T-cell (primary cell): ENCODE measurements at places on chromosomes 3 and 15.

- H3K4me1 ChIP-seq: no peaks in the 10 kb centered on the region
- no peaks in the 10 kb centered on the region for H3K27me3 ChIP-seq
- H3K27ac ChIP-seq: no peak overlapping the region
- no peak overlapping the region for H3K4me3 ChIP-seq
Observed at GRCh38 chr3:18124501-18124900, 300.6 kb downstream of the SATB1 start.

- H3K36me3 ChIP-seq: no peaks in the 10 kb centered on the region
- no peak overlapping the region for H3K27ac ChIP-seq
- no peak overlapping the region for H3K4me3 ChIP-seq
- H3K4me1 ChIP-seq: no peaks in the 10 kb centered on the region
Observed at GRCh38 chr3:100141586-100141985, 27.3 kb upstream of the FILIP1L start.

DNA sequence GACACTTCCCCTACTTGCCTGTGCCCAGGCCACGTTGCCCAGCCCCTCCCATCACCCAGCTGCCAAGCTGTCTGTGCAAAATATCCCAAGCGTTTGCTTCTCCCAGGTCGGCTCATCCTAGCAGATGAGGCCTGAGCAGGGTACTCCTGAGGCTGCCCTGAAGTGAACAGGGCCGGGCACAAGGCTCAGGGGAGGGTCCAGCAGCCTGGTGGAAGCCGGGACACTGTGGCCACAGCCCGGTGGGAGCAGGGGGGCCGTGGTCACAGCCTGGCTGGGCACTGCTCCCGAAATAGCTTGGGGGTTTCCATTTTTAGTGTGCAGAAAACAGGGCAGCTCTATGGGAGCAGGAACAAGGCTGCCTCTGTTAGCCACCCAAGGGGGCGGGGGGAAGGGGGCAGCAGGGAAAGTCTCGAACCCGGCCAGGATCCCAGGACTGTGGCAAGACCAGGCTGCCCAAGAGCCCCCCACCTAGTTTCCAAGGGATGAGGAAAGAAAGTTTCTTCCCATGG is 3.4 kb downstream of the PLXNB1 start:
- H3K4me3 ChIP-seq: no peak overlapping the region
- no peaks in the 10 kb centered on the region for H3K36me3 ChIP-seq

- H3K36me3 ChIP-seq: no peaks in the 10 kb centered on the region
- H3K27me3 ChIP-seq: no peaks in the 10 kb centered on the region
- H3K4me1 ChIP-seq: no peaks in the 10 kb centered on the region
Observed at GRCh38 chr3:81793410-81793809, 32.0 kb upstream of the GBE1 start.

- H3K36me3 ChIP-seq: no peaks in the 10 kb centered on the region
- H3K4me1 ChIP-seq: peaks cover 27% of the 10 kb centered on the region
- no peak overlapping the region for H3K27ac ChIP-seq
Observed at GRCh38 chr3:68056556-68056955, 402.1 kb upstream of the SUCLG2 start.

GRCh38 chr3:40124918-40125317 is 184.6 kb upstream of the EIF1B start:
- DNase-seq: no peak
- no peak overlapping the region for H3K27ac ChIP-seq
- no peaks in the 10 kb centered on the region for H3K4me1 ChIP-seq
- H3K4me3 ChIP-seq: no peak overlapping the region
- no peaks in the 10 kb centered on the region for H3K36me3 ChIP-seq

DNA sequence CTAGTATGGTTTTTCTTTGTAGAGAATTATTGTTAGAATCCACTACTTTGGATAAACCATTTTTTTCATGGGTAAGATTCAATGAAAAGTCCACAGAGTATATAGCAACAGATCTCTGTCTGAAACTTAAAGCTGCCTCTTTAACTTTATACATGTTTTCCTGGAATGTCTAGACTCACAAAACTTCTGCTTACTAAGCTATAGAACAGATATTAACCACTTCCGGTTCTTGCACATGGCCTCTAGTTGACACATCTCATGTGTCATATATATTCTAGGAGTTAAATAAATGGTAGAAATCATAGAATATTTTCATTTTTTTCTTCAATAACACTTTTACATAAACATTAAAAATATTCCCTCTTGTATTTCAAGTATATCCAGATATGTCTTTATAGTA is 1693.9 kb downstream of the SI start:
- H3K4me1 ChIP-seq: no peaks in the 10 kb centered on the region
- no peak overlapping the region for H3K27ac ChIP-seq
- H3K4me3 ChIP-seq: no peak overlapping the region
- DNase-seq: no peak

DNA sequence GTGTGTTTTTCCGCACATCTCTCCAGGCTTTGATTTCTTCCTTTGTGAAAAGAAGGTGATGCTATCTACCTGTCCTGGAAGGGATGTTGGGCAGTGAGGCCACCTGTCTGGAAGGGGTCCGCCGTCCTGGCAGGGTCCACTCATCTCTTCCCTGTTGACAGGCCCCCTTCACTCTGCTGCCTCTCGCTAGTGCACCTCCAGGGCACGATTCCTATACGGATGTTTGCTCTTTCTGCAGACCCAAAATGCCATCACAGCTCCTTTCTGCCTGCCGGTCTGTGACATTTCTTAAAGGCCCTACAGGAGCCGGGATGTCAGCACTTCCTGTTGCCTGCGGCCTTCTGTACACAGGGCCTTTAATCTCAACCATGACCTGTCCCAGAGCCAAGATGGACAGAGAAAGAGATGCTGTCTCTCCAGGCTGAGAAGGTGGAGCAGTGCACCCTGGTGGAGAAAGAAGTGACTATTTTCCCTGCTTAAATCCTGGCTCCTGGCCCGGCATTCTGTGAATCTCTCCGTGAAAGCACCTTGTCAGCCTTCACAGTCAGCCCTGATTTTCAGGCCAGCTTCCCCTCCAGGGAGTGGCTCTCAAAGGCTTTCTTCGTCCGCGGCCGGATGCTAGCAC is 7.4 kb downstream of the FAM3D start:
- H3K4me3 ChIP-seq: no peak overlapping the region
- no peak overlapping the region for H3K27ac ChIP-seq
- no peak for DNase-seq
- no peaks in the 10 kb centered on the region for H3K27me3 ChIP-seq
- no peaks in the 10 kb centered on the region for H3K4me1 ChIP-seq
- H3K36me3 ChIP-seq: no peaks in the 10 kb centered on the region

- no peaks in the 10 kb centered on the region for H3K36me3 ChIP-seq
- peaks cover 8% of the 10 kb centered on the region for H3K27me3 ChIP-seq
- H3K27ac ChIP-seq: no peak overlapping the region
- DNase-seq: no peak
Observed at GRCh38 chr15:83115410-83115809, 8.0 kb downstream of the TM6SF1 start.

DNA sequence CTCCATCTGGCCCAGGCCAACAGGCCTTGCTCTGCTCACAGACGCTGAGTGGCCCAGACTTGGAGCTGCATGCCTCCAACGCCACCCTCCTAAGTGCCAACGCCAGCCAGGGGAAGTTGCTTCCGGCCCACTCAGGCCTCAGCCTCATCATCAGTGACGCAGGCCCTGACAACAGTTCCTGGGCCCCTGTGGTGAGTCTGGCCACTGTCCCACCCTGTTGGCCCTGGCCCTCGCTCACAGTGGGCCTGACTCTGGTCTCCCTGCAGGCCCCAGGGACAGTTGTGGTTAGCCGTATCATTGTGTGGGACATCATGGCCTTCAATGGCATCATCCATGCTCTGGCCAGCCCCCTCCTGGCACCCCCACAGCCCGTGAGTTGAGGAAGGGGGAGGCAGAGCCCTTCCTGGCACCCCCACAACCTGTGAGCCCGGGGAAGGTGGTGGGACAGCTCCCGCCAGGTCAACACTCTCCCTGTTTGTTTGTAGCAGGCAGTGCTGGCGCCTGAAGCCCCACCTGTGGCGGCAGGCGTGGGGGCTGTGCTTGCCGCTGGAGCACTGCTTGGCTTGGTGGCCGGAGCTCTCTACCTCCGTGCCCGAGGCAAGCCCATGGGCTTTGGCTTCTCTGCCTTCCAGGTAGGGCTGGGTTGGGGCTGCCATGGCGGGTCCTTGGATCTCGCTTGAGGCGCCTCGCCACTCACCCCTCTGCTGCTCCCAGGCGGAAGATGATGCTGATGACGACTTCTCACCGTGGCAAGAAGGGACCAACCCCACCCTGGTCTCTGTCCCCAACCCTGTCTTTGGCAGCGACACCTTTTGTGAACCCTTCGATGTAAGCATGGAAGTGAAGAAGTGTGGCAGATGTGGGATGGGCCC is 10.0 kb downstream of the NT5DC2 start:
- no peaks in the 10 kb centered on the region for H3K4me1 ChIP-seq
- H3K27me3 ChIP-seq: peaks cover 3% of the 10 kb centered on the region
- no peak for DNase-seq
- H3K4me3 ChIP-seq: no peak overlapping the region

DNA sequence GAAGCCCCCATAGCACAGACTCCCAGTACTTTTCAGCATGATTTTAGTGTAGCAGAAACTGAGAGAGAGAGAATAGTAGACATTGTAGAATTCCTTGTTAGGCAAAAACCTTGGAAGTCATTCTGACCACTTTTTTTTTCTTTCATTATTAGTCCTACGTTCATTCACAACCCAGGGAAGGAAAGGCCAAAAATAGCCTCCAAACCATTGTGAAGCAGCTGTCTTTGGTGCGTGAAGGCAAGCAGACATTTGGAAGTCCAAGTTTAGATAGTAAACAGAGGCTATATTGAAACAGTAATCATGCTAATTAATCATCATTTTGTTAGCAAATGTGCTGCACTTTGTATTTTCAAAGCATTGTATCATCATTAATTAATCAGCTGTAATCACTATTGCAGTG is 34.5 kb downstream of the CCDC54 start:
- no peaks in the 10 kb centered on the region for H3K36me3 ChIP-seq
- H3K27ac ChIP-seq: no peak overlapping the region
- no peaks in the 10 kb centered on the region for H3K4me1 ChIP-seq
- H3K4me3 ChIP-seq: no peak overlapping the region

GRCh38 chr3:52090131-52090932 is 34.0 kb upstream of the DUSP7 start:
- H3K27ac ChIP-seq: no peak overlapping the region
- DNase-seq: no peak
- no peak overlapping the region for H3K4me3 ChIP-seq

- H3K4me1 ChIP-seq: no peaks in the 10 kb centered on the region
- DNase-seq: no peak
- no peak overlapping the region for H3K27ac ChIP-seq
- H3K4me3 ChIP-seq: no peak overlapping the region
- no peaks in the 10 kb centered on the region for H3K36me3 ChIP-seq
- no peaks in the 10 kb centered on the region for H3K27me3 ChIP-seq
Observed at GRCh38 chr3:172814738-172815137, 64.2 kb downstream of the ECT2 start.

- H3K36me3 ChIP-seq: no peaks in the 10 kb centered on the region
- no peak overlapping the region for H3K4me3 ChIP-seq
- H3K27me3 ChIP-seq: no peaks in the 10 kb centered on the region
- no peak overlapping the region for H3K27ac ChIP-seq
- no peak for DNase-seq
Observed at GRCh38 chr15:31024330-31024729, 32.9 kb upstream of the MTMR10 start.

DNA sequence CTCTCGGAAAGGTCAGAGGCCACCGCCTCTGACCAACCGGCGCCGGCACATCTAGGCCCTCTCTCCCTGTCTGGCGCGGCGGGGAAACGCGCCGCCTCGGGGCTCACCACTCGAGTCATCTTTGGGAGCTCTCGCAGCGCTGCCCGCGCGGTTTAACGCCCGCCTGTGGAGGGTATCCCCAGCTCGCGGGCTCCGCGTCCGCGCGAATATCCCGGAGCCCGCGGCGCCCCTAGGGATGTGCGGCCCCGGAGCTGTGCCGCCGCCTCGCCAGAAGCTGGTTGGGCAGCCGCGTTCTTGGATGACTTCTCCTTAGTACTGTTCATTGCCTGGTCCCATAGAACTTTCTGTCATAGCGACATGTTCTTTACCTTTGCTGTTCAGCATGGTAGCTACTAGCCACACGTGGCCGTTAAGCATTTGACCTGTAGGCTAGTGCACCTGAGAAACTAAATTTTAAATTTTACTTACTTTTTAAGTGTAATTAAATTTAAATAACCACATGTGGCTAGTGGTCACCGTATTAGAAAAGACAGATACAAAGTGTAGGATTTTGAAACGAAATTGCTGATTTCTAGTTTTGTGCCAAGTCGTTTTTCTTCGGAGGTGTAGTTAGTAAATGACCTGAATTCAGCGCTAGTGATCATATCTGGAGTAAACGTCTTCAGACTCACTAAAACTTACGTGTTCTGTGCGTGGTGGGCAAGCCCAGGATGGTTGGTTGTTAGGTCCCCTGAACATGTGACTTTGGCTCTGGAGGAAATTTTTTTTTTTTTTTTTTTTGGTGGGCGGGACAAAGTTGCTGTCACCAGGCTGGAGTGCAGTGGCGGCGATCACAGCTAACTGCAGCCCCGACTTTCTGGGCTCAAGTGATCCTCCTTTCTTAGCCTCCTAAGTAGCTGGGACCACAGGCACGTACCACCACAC is 835 bp downstream of the ARIH2 start:
- no peaks in the 10 kb centered on the region for H3K27me3 ChIP-seq
- H3K4me1 ChIP-seq: no peaks in the 10 kb centered on the region
- H3K27ac ChIP-seq: peak overlapping the region; percentile 99
- H3K4me3 ChIP-seq: peak overlapping the region; percentile 95
- H3K36me3 ChIP-seq: no peaks in the 10 kb centered on the region
- DNase-seq: peak; percentile 49

GRCh38 chr3:175526609-175527280 is 667.6 kb downstream of the NAALADL2 start:
- H3K4me1 ChIP-seq: no peaks in the 10 kb centered on the region
- peak overlapping the region; percentile 41 for H3K4me3 ChIP-seq
- no peak for DNase-seq
- no peaks in the 10 kb centered on the region for H3K27me3 ChIP-seq

- H3K4me1 ChIP-seq: no peaks in the 10 kb centered on the region
- no peak for DNase-seq
- H3K27me3 ChIP-seq: no peaks in the 10 kb centered on the region
- no peaks in the 10 kb centered on the region for H3K36me3 ChIP-seq
- no peak overlapping the region for H3K27ac ChIP-seq
Observed at GRCh38 chr3:119598410-119599098, 869 bp downstream of the PLA1A start.

DNA sequence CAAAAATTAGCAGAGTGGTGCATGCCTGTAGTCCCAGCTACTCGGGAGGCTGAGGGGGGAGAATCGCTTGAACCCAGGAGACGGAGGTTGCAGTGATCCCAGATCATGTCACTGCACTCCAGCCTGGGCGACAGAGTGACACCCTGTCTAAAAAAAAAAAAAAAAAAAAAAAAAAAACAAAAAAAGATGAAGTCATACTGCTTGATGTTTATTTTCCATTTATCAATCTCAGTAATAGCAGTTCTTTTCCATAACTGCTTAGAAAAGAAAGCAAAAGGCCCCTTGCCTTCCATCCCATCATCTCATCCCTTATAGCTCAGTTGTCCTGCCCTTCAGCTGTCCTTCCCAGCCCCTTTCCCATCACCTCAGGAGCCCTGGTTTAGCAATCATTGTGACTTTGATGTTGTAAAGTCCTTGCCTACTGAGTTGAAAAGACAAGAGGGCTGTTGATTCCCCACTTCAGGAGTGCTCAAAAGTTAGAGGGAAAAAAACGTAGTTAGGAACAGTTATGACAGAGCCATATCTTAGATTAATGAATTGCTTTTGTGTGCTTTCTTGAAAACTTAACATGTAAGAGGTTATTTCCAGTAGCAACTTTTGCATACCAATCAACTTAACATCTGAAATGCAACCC is 18.0 kb upstream of the THRB start:
- no peak for DNase-seq
- H3K4me1 ChIP-seq: no peaks in the 10 kb centered on the region
- no peaks in the 10 kb centered on the region for H3K36me3 ChIP-seq
- no peak overlapping the region for H3K4me3 ChIP-seq
- H3K27ac ChIP-seq: no peak overlapping the region
- H3K27me3 ChIP-seq: no peaks in the 10 kb centered on the region
